ENCODE measurements at places on chromosomes 2 and 18.

DNA sequence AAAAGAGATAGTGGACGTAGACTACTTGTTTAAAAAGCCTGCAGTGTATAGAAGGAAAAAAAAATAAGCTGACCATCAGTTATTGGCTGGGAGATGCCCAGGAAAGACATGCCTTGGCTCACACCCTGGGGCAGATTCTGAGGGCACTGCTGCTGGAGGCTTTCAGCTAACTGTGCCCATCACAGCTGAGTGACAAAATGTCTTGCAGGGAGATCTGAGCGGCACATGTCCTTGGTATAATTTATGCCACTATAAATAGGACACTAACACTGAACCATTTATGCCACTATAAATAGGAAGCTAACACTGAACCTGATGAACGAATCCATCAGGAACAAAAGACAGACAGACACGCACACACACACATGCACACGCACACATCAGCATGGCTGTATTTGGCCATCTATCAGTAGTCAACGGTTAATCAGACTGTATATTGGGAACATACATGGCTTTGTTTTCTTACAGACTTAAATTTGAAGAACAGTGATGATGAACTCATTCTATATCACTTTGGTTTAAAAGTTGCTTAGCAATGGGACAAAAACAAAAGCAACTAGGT is 68.2 kb upstream of the NOSTRIN start:
- no peak for DNase-seq

DNA sequence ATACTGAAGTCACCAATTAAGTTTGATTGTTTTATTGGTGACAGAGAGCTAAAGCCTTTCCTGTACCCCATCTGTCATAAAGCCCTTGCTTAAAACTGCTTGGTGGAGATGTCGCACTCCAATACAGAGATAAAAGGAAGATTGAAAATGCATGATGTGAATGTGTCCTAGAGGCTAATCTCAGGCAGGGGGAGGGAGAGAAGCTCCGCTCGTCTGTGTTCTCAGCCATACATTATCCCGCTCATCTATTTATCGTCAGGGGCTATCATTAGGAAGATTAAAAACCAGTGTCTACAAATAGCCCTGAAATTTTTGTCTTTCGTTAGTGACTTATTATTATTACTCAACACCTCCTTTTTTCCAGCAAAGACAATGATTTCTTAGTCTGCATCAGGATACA is 110.3 kb downstream of the CMPK2 start:
- no peak for DNase-seq

DNA sequence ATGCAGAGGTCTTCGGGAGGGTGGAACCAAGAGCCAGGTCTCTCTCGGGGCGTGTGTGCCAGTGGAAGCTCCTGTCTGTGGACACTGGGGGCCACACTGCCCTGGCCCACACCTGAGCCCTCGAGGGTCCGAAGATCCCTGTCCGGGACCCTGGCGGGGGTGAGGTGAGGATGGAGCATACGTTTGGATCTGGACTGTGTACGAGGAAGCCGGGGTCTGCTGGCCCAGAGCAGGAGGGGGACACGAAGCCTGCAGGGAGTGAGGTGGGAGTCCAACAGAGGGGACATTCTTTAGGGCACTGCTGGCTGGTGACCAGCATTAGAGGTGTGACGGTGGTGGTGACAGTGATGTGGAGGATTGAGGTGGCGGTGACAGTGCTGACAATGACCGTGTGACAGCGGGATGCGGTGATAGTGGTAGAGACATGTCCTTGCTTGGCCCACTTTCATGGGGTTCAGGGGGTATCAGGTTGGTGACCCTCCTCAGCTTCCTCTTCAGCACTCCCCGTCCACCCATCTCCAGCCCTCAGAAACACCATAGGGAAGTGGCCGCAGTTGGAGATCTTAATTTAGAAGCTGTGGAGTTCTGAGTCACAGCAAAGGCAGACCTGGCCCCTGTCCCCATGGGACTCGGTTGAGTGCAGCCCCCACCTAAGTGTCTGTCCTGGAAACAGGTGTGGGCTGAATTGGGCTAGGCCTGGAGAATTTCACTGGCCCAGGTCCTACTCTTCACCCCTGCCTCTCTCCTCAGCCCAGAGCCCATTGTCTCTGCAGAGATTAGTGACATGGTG is 252.0 kb downstream of the DYSF start:
- DNase-seq = no peak

DNA sequence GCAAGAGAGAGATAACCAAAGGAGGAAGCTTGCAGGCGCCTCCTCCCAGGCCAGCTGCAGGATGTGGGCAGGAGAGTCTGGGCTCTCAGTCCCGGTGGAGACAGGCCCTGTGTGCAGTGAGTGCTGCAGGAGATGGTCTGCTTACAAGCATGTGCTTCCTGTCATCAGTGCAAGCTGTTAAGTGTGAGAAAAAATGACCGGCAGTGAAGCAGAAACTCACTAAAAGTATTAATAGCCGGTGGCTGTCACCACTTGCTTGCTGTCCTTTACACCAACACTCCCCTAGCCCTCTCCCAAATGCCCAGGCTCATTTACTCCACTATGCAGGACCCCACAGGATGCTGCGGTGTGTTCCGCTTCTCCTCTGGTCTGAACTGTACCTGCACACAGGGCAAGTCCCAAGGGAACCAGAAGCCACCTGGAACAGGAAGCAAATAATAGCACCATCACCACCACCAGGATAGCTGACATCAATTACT is 435.6 kb upstream of the HS6ST1 start:
- peak; percentile 64 for DNase-seq

DNA sequence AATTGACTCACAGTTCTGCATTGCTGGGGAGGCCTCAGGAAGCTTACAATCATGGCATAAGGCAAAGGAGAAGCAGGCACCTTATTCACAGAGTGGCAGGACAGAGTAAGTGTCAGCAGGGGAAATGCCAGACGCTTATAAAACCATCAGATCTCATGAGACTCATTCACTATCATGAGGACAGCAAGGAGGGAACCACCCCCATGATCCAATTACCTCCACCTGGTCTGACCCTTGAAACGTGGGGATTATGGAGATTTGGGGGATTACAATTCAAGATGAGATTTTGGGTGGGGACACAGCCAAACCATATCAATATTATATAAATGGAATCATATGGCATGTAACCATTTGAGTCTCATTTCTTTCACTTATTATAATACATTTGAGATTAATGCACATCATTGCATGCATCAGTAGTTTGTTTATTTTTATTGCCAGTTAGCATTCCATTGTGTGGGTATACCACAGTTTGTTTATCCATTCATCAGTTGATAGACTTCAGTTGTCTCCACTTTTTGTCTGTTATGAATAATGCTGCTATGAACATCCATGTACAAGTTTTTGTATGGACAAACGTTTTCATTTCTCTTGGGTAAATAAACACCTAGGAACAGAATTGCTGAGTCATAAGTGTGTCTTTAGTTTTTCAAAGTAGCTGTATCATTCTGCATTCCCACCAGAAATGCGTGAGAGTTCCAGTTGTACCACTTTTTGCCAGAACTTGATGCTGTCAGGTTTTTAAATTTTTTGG is 5.8 kb upstream of the SRBD1 start:
- no peak for DNase-seq

- no peak for DNase-seq
Observed at GRCh38 chr18:6248017-6248416, 166.7 kb downstream of the L3MBTL4 start.

GRCh38 chr2:7097353-7097895 is 180.2 kb downstream of the RNF144A start:
- DNase-seq = peak; percentile 81

GRCh38 chr2:120231974-120232635 is 8.9 kb upstream of the TMEM185B start:
- DNase-seq = peak; percentile 69

DNA sequence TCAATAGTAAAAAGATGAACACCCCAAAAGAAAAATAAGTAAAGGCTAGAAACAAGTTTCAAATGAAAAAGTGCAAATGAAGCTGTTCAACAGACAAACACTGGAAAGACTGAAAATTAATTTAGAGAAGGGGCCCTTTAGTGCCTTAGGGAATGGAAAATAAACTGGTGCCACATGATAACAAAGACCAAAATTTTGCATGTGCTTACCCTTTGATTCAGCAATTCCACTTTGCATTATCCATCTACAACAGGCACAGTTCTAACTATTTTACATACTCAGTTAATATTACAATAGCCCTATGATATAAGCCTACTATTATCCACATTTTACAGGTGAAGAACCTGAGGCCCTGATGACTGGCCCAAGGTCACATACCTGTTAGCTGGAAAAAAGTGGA is 183.9 kb downstream of the NBAS start:
- DNase-seq = no peak
